ENCODE measurements at places on chromosomes 12 and 14.

GRCh38 chr12:106655577-106655976, 72.8 kb downstream of the RFX4 start:
- no peak for DNase-seq

DNA sequence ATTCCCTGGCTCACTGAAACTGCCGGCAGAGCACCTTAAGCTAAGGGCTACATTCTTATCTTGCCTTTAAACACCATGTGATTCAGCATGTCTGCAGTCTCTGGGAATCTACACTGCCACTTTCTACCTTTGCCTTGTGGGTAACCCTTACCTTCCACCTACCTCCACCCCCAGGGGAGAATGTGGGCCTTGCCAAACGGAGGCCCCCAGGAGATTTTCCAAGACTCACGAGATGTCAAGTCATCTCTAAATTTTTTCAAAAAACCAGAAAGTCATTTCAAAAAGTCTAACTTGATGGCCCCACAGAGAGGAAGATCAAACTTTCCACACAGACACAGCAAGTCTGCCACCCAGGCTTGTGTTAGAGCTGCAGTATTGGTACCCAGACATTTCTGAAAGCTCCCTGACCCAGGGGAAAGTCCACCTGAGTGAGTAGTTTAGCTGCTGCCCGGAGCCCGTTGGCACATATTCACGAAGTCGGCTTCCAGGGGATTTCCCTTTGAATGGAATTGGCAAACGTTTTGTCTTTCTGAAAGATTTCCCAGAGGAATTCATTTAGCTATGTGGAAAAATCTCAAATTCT, 4.7 kb upstream of the PSMA6 start:
- DNase-seq = no peak

GRCh38 chr14:81946834-81947798, 413.5 kb upstream of the SEL1L start:
- no peak for DNase-seq

- no peak for DNase-seq
These were observed 69.3 kb downstream of the SYT10 start for GRCh38 chr12:33370318-33370717.

DNA sequence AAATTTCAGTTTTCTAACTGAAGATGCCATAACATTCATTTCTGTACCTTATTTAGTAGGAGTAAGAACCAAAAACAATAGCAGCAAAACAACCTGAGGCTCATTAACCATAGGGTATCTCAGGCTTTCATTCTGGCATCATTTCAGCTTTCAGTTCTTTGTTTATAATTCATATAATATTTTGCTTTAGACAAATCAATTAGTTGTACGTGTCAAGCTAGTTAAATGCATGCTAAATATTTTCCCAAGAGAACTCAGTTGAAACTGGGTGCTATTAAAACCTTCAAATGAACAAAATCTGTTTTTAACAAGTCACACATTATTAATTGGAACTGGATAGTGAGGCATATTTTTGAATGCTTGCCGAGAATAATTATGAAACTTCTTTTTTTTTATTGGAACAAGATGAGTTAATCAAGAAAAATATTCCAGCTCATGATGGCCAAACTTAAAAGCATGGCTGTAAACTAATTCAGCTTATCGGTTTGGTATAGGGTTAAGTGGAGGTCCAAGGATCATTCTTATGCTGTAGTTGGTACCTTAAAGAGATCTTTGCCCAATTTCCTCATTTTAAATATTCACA, 442.7 kb downstream of the BTG1 start:
- DNase-seq = no peak

DNA sequence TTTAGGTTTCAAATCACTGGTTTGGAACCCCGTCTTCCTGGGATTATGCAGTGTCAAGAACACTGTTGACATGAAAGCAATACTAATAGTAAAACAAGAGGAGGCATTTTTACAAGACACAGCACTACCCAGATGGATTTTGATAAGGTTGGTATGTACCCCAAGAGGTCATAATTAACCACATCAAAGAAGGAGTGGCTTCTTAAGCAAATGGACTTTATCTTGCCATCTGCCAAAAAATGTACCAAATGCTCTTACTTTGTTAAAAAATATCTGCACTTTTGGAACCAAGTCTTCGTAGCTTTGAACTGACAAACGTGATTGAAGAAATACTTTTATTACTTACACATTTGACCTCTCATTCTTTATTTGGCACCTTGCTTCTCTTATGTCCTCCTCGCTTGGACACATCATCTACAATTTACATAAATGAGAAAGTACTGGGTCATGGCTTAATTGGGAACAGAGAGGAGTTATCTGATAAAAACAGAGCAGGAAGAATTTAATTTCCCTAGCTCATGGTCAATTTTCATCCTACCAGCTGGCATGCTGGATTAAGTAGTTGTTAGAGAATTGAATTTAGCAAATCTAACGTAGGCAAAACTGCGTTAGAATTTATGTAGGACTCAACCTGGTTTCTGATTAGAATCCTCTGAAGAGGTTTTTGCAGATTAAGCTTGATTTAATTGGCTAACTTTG, 54.5 kb upstream of the PRICKLE1 start:
- DNase-seq = no peak

DNA sequence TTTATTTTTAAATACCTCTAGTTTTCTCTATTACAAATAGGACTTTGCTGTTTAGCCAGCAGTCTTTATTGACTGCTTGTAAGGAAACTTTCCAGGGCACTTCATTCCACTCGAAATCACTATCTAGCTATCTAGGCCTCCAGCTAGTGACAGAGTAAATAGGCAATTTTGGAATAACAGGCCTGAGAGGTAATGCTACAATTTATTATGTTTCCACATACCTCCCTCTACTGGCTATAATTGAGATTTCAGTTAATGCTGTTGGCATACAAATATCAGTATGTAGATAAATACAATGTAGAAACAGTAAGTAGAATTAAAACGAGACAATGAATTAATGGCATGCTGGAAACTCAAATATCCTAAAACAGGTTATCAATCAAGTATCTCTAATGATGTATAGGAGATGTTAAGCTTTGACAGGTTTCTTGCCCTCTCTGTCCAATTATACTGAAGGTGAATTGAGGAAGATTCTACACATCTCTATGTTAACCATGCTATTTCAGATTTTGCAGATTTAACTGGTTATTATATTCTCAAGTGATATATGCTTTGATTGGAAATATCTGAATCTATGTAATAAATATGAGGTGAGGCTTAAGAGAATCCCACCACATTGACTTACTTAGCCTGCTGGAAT, 7.2 kb downstream of the DTD2 start:
- DNase-seq = no peak

DNA sequence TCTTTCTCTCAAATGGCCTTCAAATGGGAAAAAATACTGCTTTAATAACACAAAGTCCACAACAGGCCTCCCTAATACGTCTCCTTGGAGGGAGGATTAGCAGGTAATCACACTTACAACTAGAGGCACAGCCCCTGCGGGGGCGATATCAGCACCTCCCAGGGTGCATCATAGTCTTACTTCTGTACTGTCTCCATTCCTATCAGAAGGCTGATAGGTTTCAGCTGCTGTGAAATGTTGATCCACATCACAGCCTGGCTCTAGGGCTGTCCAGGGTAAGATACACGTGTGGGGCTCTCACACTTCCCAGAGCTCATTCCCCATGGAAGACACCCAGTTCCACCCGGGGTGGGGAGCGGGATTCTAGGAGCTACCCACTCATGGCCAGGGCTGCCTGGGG, 139.1 kb upstream of the SFSWAP start:
- no peak for DNase-seq

DNA sequence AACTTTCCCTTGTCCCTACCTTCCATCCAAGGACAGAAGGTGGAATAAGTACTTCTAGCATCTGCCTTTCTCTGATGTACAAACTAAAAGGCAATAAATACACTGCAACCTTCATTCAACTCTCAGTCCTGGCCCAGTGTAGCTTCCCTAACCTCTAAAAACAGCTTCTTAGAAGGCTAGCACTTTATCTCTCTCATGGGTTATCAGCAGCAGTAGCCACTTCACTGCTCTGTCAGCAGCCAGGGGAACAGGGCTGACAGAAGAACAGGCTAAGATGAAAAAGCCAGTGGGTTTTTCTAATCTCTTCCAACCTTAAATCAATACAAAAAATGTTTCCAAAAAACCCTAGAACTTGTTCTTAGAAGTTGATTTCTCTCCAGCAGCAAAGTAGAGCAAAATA, 13.2 kb downstream of the BAZ2A start:
- DNase-seq = no peak

DNA sequence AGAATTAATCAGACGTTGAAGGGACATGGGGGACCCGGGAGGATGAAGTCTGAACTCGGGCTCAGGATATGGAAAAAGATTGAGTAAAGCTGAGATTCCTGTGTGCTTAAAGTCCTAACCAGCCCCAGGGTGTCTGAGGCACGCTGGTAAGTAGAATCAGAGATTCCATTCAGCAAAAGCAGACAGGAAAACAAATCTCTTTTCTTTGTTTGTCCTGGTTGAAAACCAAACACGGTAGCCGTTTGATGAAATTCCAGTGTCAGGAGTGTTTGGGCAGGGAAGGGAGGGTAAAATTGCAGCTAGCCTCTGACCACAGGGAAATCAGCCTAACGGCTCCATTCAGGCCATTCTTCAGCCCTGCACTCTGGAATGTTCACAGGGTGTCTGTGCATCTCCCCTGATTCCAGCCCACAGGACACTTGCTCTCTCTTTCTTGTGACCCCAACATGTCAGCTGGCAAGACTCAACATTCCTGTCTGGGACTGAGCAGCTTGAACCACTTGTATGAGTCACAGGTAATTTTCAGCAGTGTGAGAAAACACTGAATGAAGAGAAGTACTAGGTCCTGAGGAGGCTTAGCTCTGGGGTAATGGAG, 31.0 kb downstream of the NINJ2 start:
- peak; percentile 40 for DNase-seq

DNA sequence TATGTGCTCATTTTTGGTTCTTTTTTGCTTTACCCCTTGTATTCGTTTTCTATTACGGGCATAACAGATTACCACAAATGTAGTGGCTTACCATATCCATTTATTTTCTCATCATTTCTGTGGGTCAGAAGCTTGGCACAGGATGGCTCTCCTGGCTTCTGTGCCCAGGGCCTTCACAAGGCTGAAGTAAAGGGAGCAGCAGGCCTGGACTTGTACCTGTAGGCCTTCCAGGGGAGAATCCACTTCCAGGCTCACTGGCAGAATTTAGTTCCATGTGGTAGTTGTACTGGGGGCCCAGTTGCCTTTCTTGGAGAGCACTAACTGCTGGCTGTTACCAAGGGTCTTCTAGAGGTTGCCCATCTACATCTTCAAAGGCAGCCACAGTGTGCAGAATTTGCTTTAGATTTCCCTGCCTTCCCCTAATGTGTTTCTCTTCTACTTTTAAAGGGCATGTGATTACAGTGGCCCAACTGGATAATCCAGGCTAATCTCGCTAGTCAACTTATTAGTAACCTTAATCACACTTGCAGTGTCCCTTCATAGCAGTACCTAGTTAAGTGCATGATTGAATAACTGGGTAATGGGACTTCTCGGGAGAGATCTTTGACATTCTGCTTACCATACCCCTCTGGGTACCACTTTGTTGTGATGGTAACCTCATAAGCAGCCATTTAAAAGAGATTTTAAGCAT, 67.0 kb downstream of the CRADD start:
- DNase-seq = no peak

DNA sequence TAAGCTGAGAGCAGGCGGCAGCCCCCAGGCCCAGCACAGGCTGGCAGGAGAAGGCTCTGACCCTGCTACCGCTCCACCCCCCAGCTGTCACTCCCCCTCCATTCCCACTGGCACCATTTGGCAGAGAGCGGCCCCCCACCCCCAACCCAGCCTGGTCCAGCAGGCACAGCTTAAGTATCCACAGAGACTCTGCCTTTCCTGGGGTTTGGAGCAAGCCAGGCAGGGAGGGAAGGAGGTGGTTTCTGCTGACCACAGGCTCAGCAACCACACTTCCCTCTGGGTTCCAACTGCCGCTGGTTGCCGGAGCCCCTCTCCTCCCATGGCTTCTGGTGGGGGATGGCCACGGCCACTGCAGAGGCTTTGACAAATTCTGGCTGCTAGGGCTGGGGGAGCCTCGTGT, 30.5 kb upstream of the CCND2 start:
- DNase-seq = no peak

- no peak for DNase-seq
These were observed 37.3 kb upstream of the TBPL2 start for GRCh38 chr14:55477680-55478079.

GRCh38 chr12:20364501-20364900, 3.8 kb upstream of the PDE3A start:
- DNase-seq = no peak
